ENCODE measurements at places on chromosomes 12 and 14.

GRCh38 chr12:14283489-14284144 is 81.9 kb upstream of the ATF7IP start:
- DNase-seq = peak; percentile 45

- DNase-seq = no peak
These were observed 43.4 kb upstream of the SPTLC2 start for GRCh38 chr14:77659831-77660230.

- DNase-seq = no peak
These were observed 2.7 kb downstream of the SSH1 start for GRCh38 chr12:108854451-108855283.

GRCh38 chr12:108198043-108198442 is 69.0 kb downstream of the WSCD2 start:
- DNase-seq = peak; percentile 46

GRCh38 chr14:51453869-51454268 is 197.8 kb upstream of the FRMD6 start:
- DNase-seq = no peak

- no peak for DNase-seq
These were observed 229.9 kb upstream of the HMGA2 start for GRCh38 chr12:65594409-65594808.

DNA sequence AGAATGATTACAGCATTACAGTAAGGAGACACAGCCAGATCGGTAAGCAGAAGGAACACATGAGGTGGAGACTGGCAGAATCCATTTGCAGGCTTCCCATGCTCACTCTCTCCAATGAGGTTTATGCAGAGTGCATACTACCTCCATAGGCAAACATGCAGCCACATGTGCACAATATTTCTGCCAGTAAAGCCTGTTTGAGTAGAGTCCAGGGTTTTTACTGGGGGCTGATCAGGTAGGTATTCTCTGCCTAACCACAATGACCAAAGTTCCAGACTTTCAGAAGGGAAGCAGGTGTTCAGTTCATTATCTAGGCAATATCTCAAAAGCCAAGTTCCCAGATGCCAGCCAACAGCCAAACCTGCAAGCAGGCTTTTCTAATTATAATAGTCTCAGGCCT is 31.1 kb downstream of the INTS13 start:
- no peak for DNase-seq

DNA sequence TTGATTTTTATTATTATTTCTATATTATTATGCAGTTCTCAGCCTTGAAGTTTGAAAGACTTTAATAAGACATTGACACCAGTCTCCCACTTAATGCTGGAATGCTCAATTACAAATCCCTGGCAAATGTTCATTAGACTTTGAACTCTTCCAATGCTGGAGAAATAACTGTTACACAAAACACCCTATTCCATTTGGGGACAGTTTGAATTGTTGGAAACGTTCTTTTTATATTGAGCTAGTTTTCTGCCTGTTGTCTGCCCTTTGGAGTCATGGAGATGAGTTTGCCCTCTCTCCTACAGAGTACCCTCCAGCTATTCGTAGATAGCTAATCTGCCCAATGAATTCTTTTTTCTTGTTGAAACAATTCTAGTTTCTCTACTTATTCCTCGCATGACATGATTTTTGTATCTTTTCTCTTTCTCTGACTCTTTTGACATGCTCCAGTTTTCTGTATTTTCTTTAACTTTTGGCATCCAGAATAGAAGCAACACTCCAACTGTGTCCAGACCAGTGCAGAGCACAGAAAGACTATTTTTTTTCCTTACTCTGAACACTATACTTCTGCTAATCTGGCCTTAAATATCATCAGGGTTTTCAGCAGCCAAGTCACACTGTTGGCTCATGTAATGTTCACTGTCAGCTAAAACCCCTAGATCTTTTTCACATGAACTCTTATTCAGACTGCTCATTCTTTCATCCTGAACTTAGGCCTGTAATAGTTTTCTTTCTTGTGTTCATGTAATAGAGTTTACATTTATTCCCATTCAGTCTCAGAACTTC is 379.3 kb downstream of the RAD51B start:
- DNase-seq = no peak

DNA sequence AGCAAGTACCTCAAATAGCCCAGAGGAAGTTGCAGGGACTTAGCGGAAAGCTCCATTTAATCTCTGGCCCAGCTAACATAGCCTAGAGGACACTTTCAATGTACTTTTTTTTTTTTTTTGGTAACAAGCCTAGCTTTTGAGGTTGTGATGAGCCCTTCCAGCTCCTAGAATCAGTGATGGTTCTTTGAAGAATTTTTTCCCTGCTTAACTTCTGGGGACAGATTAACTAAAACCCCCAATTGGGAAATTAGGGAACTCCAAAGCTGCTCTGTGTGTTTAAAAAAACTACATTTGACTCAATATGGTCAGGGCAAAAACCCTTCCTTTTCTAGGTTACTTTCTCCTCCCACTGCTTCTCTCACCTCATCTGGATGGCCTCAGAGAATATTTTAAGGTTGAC is 23.9 kb upstream of the ITGA5 start:
- no peak for DNase-seq

- peak; percentile 60 for DNase-seq
These were observed 4.2 kb downstream of the SERPINA10 start for GRCh38 chr14:94288610-94289465.

DNA sequence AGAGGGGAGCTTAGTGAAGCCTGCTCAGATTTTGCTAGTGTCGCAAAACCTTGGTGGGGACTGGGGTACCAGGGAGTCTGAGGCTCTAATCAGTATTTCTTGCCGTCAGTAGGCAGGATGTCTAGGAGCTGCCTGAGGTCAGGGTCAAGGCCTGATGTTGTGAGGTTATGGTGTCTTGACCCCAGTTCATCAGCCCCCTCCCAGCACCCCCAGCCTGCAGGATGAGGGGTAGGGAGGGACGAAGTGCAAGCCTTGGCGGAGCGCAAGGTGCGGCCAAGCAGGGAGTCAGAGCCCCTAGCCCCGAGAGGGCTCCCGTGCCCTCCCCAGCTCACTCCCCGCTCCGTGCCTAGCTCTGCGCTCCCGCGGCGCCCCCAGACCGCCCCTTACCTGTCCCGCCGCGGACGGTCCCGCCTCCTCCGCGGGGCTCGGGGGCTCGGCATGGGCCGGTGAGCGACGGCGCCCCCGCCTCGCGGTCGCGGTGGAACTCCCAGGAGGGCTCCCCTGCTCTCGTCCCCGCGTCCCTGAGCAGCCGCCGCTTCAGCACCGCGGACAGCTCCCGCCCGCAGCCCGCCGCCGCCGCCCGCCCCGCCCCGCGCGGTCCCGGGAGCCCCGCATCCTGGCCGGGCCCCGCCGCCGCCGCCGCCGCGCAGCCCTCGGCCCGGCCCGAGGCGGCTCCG is 347 bp downstream of the SYNDIG1L start:
- peak; percentile 98 for DNase-seq

GRCh38 chr12:132730353-132730752 is 19.7 kb downstream of the PGAM5 start:
- no peak for DNase-seq

DNA sequence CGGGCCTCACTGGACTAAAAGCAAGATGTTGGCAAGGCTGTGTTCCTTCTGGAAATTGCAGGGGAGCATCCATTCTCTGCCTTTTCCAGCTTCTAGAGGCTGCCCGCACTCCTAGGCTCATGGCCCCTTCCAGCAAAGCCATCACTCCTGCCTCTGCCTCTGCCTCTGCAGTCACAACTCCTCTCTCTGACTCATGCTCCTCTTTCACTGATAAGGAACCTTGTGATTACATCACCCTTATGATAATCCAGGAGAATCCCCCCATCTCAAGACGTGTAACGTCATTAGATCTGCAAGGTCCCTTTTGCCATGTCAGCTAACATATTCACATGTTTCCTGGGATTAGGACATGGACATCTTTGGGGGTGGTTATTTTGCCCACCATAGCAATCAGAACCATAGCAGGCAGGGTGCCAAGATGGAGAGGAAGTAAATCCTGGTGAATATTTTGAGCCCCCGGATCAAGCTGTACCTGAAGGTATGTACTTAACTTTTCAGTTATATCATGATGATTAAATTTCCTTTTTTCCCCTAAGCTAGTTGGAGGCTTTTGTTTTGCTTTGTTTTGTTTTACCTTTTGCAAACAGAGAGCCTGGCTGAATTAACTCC is 123.6 kb downstream of the SCARB1 start:
- no peak for DNase-seq

Data from iPS-NIHi11 (cell line).